ENCODE measurements at places on chromosomes 11 and 22. TPM values are rescaled to one million over a fixed set of nuclear protein-coding genes. Genes with fewer than 3 reads are reported as not detected.

PGA3 gene
- 1.5 TPM for polyA plus RNA-seq

MMP12 gene
- not detected for polyA plus RNA-seq

MS4A6A gene
- polyA plus RNA-seq: 978 TPM

PDGFD gene
- polyA plus RNA-seq: 0.15 TPM

MS4A5 gene
- not detected for polyA plus RNA-seq

GRAP2 gene
- polyA plus RNA-seq: 0.05 TPM

THY1 gene
- polyA plus RNA-seq: not detected

UNC93B1 gene
- 379 TPM for polyA plus RNA-seq

OR5D14 gene
- not detected for polyA plus RNA-seq

GRCh38 chr22:39707351-39707750 lies 136.8 kb downstream of the CACNA1I start:
- DNase-seq: no peak

- no peak for DNase-seq
These were observed 757 bp downstream of the SPI1 start for GRCh38 chr11:47377571-47378009.

DNA sequence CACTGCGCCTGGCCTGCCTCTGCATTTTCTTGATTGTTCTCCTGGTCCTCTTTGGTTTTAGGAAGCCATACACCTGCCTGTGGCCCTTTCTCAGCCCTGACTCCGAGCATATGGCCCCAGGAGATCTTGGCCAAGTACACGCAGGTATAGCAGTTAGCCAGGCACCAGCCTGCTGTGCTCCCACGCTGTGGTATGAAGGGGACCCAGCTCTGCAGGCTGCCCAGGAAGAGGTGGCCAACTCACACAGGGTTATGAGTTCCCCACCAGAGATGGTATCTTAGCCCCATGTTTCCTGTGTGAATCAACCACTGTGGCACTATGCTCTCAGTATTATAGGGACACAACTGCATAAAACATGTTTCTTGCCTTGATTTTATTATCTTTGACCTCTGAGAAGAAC lies 31.1 kb downstream of the SGSM3 start:
- DNase-seq: no peak

GRCh38 chr22:25760294-25760693 lies 18.3 kb downstream of the MYO18B start:
- DNase-seq: no peak

DNA sequence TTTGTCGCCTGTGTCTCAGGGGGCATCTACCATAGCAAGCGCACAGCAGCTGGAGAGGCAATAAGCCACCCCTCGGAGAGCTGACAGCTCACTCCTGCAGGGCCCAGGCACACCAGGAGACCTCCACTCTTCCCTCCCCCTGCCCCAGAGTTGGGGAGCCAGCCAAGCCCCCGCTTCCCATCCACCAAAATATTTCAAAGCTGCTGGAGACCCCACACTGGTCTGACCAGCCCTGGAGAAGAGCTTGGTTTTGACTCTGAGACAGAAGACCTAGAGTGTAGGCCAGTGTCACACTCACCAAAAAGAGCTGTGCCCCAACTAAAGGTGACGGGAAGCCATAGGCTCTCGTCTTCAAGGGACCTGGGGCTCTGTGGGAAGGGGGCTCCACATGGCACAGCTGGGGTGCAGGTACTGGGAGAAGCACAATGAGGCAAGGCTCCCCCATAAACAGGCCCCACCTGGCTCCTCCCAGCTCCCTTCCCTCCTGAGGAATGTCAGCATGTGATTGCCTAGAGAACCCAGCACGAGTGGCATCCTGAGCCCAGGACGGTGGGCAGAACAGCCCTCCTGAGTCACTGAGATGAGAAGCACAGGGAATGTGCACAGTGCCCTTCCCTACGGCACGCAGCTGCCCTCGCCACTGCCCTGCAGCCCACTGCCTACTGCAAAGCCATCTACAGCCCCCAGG lies 5.8 kb upstream of the GNAZ start:
- no peak for DNase-seq

- DNase-seq: no peak
These were observed 15.9 kb upstream of the CDC42EP2 start for GRCh38 chr11:65298655-65299179.

- DNase-seq: peak; percentile 54
These were observed 726 bp downstream of the ST3GAL4 start for GRCh38 chr11:126355926-126356897.

DNA sequence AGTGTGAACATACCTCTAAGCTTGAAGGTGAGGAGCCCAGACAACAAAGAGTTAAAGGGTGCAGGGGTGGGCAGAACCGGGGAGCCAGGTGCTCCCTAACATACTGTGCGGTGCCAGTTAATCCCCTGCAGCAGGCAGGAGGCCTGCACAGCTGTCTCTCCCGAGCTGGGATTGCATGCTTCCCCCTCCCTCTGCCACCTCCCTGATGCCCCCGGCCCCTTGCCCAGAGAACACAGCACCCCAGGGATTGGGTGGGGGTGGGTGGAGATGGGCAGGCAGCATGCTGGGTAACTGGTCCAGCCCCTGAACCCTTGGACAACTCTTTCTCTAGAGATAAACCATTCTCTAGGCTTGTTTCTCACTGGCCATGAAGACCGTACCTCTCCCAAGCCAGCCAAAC lies 67.7 kb upstream of the MYOD1 start:
- no peak for DNase-seq

GRCh38 chr22:35894937-35895708 lies 133.5 kb downstream of the RBFOX2 start:
- DNase-seq: no peak

- DNase-seq: no peak
These were observed 74.6 kb downstream of the TENM4 start for GRCh38 chr11:79366218-79366617.

- no peak for DNase-seq
These were observed 2.1 kb upstream of the AHNAK start for GRCh38 chr11:62548545-62549335.

- DNase-seq: no peak
These were observed 6.9 kb downstream of the SMCO4 start for GRCh38 chr11:93536101-93536861.

GRCh38 chr11:111120161-111120560 lies 125.4 kb upstream of the POU2AF2 start:
- no peak for DNase-seq

DNA sequence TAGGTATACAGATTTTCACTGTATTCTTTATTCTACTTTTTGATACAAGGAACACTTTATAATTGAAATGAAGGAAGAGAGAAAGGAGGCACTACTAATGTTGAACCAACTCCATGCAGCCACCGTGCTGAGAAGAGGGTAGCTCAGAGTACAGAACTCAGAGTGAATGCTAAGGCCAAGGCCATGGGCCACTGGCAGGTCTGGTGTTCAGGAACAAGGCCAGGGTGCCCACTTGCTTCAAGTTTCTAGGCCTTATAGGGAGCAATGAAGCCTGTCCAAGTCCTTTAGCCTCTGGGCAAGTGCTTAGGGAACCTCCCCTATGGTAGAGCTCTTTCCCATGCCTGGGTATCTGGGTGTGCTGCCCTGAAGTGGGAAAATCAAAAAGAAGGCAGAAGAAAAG lies 235.0 kb downstream of the TENM4 start:
- no peak for DNase-seq

DNA sequence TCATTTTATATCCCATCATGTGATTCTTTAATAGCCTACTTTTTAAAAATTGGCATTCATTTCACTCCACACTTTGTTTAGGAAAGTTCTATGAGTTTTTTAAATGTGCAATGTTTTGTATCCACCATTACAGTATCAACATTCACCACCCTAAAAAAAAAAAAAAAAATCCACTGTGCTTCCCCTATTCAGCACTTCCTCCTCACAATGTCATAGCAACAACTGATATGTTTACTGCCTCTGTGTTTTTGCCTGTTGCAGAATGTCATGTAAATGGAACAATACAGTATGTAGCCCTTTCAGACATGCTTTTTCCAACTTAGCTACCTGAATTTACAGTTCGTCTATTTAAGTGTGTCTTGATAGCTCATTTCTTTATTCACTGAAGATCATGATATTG lies 754.2 kb downstream of the FAM181B start:
- DNase-seq: no peak

DNA sequence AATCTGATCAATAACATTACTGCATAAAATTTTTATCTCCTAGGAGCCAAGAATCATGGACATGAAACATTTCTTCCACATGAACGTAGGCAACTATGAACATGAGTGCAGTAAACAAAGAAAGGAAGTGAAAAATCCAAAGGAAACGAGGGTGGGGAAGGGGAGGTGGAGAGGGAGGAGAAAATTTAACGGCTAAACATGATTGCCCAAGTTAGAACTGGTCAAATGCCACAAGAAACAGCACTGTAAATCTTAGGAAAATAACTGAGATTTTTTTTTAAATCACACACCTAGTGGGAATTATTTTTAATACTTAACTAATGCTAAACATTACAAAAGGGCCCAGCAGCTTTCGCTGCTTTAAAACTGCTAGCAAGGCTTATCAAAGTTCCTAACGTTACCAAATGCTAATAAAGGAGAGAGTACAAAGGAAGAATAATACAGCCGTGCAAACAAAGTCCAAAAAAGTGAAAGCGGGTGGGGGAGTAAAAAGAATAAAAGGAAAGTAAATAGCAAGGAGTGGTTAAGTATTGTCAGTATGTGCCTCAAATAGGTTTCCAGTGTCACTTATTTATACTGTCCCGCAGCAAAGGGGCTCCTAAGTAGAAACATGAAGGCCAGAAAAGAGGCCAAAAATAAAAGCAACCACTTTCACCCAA lies 13.7 kb downstream of the NARS2 start:
- peak; percentile 23 for DNase-seq

GRCh38 chr22:42500161-42500835 lies 19.3 kb downstream of the RRP7A start:
- DNase-seq: peak; percentile 87

DNA sequence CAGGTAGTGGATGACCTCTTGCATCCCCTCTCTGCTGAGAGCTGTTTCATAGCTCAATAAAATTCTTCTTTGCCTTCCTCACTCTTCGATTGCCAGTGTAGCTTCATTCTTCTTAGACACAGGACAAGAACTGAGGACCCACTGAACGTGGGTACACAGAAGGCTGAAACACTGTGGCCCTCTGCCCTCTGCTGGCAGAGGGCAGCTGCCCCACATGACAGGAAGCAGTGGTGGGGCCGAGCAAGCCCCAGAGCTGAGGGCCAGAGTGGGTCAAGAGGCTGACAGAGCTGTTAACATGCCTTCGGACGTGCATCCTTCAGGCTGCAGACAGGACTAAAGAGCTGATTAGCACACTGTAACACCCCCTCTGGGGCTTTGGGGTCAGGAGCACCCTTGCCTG lies 15.6 kb downstream of the SMC1B start:
- no peak for DNase-seq

- no peak for DNase-seq
These were observed 606 bp downstream of the RASSF7 start for GRCh38 chr11:561148-562003.

GRCh38 chr22:39142088-39142680 lies 10.3 kb downstream of the CBX7 start:
- no peak for DNase-seq

DNA sequence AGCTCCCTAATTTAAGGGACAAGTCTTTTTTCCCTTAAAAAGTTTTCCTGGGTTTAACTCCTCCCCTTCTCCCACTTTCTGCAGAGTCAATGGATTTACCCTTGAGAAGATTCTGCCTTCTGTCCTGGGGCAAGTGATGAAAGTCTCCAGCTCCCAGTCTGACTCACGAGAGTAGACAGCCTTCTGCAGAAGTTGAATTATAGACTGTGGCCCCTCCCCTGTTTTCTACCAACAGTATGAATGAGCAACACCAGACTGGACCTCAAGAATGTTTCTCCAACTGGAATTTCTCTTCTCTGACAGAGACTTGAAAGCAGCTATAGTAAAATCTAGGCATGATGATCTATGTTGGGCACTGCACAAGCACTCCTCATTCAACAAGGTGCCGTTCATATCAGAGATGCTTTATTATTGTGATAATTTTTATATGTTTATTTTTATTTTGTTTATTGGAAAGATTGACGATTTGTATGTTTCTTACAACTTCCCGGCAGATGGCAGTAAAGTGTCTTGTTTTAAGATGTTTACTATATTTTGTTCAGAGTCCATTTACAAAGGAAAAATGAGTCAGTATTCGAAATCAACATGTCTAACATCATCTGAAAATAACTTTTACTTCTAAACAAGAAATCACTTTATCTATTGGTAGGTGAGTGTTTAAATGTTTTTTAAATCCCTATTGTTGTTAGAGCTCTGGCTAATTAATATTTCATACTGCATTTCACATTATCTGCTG lies 56.6 kb downstream of the LMO2 start:
- peak; percentile 32 for DNase-seq

DNA sequence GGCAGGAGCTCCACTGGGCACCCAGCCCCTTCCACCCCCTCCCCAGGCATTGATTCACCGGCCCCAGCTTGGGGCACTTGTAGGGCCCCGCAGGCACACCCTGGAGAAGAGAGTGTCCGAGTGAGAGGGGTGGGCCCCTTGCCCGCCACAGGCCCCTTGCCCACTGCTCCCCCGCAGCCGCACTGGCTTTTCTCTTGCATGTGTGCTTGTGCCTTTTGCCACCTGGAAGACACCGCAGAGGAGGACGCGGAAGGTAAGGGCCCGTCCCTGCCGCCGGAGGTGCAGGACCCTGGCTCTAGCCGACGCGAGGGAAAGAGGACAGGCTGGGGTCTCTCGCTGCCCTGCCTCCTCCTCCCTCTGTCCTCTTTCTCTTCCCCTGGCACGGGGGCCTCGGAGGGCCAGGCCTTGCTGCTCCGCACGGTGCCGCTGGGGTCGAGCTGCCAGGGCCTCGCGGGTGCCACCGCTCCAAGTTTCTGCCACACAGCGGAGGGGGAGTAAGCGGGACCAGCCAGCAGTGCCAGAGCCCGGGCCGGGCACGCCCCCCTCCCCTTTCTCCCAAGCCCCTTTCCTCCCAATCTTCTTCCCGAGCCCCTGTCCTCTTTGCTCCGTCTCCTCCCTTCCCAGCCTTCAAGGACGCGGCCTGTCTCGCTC lies 9.5 kb downstream of the TNNT3 start:
- DNase-seq: no peak

DNA sequence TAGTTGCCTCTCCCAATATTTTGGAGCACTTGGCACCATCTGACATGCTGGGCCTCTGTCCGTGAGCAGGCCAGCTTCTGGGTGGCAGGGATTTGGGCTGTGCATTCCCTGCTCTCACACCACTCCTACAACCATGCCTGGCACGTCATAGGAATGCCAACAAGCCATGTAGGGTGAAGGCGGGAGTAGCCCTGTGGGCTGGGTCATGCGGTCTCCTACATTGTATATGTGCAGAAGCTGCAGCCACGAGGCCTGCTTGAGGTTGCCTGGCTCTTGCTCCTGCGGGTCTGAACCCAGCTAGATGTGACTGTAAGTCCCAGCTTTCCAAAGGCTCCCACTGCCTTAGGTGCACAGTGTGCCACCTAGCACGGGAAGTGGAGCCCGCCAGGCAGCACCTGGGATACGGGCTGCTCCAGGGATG lies 14.5 kb downstream of the MYEOV start:
- no peak for DNase-seq
